ENCODE measurements at places on chromosomes 7 and 10.

DNA sequence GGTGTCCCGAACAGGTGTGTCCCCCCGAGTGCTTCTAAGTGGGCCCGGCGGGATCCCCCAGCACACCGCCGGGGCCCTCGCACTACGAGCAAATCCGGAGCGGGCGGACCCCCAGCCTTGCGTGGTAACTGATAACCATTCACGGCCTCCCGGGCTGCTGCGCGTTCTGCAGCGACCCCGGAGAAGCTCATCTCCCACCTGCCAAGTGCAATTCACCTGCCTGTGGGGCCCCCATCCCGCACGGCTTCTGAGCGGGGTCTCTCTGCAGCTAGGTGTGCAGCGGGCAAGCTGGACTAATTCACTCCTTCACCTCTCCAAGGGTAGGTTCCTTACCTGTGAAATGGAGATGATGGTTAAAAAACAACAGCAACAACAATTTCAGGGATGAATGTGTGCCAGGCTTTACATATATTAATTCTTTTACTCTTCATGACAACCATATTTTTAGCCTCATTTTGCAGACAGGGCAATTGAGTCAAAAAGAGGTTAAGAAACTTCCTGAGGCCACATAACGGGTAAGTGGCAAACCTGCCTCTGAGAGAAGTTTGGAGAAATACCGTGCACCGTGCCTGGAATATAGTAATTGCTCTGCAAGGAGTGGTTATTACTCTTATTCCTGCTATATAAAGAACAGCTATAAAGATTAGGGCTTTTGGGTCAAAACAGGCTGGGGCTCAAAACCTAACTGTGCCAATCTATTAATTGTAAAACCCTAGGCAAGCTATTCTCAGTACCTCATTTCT, 652 bp upstream of the PODXL start:
- no peak for DNase-seq

- no peak for DNase-seq
Observed at GRCh38 chr7:93142127-93142526, 6.1 kb downstream of the SAMD9L start.

- no peak for DNase-seq
Observed at GRCh38 chr10:125201108-125201524, 40.8 kb upstream of the CTBP2 start.

- DNase-seq = no peak
Observed at GRCh38 chr10:8043569-8044306, 10.8 kb upstream of the GATA3 start.

DNA sequence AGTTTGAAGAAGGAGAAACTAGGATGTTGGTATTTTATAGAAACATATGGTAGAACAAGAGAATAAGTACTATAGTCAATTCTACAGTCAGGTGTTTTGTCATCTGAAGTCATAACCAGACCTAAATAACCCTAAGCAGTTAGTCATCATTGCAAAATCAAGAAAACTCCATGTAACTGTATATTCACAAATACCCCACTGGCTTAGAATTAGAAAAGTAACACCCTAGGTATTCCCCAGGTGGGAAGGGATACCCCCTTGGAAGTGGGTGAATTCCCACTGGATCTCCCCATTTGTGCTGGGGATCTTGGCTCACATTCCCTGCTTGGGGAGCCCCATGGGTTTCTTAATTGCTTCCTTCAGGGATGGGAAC, 45.9 kb upstream of the ITGB8 start:
- DNase-seq = no peak

DNA sequence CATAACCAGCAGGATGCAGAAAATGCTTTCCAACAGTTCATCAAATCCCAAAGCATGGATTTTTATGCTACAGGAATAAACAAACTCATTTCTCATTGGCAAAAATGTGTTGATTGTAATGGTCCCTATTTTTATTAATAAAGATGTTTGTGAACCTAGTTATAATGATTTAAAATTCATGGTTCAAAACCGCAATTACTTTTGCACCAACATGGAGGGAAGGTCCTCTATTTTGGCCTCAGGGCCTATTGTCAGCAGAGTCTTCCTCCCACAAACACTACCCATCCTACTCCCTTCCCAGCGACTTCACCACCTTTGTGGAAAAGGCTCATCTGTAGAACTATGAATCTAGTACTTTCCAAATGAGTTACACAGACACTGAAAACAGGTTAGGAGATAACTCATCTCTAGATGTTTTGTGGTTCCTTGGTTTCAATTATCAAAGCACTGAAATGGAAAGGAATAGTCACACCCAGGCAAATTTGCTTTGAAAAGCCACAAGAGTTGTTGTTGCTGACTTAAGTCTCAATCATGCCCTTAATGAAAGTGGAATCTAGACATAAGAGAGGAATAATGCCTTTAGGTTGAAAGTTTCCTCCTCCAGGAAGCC, 59.4 kb upstream of the FRMD4A start:
- DNase-seq = no peak

DNA sequence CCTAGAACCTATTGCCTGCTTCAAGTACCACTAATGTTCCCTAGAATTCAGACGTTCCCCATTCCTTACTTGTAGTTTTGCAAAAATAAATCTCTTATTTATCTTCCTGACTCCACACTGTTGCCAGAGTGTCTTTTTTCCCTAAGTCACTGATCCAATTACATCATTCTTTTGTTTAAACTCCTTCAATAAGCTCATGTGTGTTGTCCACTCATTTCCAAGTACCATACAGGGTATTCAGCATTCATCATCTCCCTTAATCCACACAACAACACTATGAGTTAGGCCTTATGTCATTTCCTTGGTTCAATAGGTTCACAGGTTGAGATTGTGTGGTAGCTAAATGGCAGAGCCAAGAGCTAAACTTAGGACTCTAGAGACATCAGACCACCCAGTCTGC, 119.9 kb upstream of the RHOBTB1 start:
- DNase-seq = no peak

DNA sequence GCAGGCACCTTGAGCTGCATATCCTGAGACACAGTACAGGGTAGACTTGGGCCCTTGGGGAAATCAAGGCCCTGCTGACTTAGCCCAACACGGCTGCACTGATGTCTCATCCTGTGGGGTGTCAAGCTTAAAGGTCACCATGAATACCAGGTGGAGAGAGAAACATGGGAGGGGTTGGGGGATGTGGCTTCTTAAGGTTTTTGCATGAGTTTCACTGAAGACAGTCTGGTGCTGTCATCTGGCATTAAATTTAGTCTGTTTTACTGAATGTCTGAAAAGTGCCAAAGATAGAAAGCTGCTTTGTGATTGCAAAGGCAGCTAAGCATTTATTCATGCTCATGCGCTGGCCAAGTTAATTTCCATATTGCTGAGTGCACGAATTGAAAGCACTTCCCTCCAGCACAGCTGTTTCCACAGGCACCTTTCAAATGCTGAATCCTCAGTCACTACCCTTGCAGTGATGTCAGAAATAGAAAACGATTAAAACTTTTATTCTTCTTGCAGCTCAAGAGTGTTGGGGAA, 102.1 kb downstream of the OSBPL3 start:
- DNase-seq = no peak

- DNase-seq = no peak
Observed at GRCh38 chr7:121082400-121083101, 94.0 kb downstream of the CPED1 start.

DNA sequence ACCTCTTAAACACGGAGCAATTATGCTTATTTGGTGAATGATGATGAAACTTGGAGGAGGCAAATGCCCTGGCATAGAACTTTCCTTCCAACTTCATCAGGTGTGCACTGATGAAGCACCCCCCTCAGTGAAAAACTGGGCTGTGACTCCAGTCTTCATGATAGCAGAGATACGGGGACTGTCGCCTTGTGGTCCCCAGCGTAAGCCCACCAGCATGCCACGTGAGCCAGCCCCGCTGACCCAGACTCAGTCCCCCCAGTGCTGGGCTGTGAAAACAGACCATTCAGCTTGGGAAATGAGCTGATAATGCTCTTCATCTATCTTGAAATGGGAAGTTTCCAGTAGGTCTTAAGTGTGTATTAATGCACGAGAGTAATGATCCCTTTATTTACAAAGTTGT, 177.0 kb downstream of the SNX10 start:
- DNase-seq = no peak

- DNase-seq = no peak
Observed at GRCh38 chr10:113616244-113617074, 47.4 kb downstream of the NRAP start.

DNA sequence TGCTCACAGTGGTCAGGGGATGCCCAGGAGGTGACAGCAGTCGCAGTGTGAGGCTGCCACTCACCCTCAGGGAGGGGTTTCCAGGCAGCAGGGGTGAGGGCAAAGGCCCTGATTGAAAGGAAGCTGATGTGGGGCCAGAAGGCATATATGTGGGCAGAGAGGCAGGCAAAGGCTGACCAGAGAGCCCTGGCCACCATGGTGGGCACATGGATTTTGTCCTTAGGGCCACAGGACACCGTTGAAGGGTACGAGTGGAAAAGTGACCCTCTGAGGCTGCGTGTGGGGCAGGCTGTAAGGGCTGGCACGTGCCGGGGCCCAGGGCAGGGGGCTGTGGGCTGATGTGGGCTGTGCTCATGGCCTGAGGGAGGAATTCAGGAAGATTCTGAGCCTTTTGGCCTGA, 57.5 kb upstream of the ZNF32 start:
- no peak for DNase-seq

- no peak for DNase-seq
Observed at GRCh38 chr7:141949451-141949850, 2.7 kb upstream of the CLEC5A start.

DNA sequence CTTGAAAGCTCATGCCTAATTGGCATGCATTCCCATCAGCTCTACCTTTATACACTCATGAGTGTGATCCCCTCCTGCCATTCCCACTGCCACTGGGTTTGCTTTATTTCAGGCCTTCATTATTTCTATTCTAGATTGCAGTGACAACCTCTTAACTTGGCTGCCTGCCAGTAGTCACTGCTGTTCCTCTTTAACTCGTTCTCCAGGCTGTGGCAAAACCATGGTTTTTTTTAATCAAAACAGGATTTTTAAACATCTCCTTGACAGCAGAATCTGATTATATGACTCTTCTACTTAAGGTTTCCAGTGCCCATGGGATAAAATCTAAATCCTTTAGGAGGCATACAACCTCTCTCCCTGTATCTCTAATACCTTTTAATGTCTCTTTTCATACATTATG, 223.7 kb upstream of the PCDH15 start:
- no peak for DNase-seq

DNA sequence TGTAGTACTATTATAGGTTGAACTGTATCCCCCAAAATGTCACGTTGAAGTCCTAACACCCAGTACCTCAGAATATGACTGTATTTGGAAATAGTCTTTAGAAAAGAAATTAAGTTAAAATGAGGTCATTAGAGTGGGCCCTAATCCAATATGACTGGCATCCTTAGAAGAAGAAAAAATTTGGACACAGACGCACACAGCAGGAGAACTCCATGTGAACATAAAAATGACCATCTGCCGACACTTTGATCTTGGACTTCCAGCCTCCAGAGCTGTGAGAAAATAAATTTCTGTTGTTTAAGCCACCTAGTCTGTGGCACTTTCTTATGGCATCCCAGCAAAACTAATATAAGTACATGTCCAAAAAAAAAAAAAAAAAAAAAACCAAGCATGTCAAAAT, 225.8 kb downstream of the PARD3 start:
- DNase-seq = no peak

- DNase-seq = no peak
Observed at GRCh38 chr7:92614660-92615174, 24.5 kb upstream of the FAM133B start.

- no peak for DNase-seq
Observed at GRCh38 chr10:49230004-49230403, 41.8 kb upstream of the TMEM273 start.

- no peak for DNase-seq
Observed at GRCh38 chr7:85833066-85833465, 646.2 kb upstream of the SEMA3D start.

- DNase-seq = no peak
Observed at GRCh38 chr10:69491611-69492010, 40.3 kb downstream of the TSPAN15 start.

- DNase-seq = no peak
Observed at GRCh38 chr10:78437407-78437768, 403.7 kb downstream of the RPS24 start.

DNA sequence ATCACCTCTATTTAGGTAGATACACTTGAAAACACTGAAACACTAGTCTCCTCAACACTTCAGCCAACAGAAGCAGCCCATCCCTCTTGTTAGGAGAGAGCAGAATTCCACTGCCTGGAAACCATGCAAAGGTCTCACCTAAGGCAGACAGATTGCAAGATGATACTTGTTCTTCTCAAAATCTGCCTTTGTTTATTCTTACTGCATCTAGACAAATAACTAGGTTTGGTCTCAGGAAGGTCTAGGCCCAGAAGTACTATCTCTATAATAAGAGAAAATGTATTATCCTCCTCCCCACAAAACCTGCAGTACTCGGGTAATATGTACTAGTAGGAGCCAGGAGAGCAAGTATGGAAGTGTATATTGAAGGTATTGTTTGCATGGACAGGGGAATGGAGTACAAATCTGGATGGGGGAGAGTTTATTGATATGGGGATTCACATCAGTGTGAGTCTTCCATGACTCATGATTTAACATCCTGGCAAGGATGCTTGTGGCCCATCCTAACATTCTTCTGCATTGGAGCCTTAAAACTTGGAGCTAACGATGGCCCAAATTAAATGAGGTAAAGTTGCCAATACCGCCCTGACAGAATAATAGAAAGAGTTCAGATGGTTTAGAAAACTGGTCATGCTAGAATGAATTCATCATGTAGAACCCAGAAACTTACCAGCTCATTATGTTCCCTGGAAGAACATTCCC, 109.2 kb downstream of the EPC1 start:
- DNase-seq = no peak

- DNase-seq = no peak
Observed at GRCh38 chr10:118927321-118927720, 102.2 kb upstream of the NANOS1 start.

- DNase-seq = no peak
Observed at GRCh38 chr7:130479716-130480400, 12.0 kb upstream of the MEST start.

- DNase-seq = no peak
Observed at GRCh38 chr10:98262571-98262970, 5.4 kb downstream of the LOXL4 start.

GRCh38 chr7:33485747-33486493, 356.6 kb downstream of the BBS9 start:
- DNase-seq = no peak

- no peak for DNase-seq
Observed at GRCh38 chr7:92669616-92670165, 79.5 kb upstream of the FAM133B start.

GRCh38 chr10:123009105-123009820, 457 bp downstream of the ACADSB start:
- no peak for DNase-seq

- no peak for DNase-seq
Observed at GRCh38 chr7:89837515-89837914, 316.8 kb upstream of the STEAP1 start.

GRCh38 chr7:81298951-81299666, 380.3 kb upstream of the SEMA3C start:
- DNase-seq = no peak

GRCh38 chr7:127904670-127904985, 126.6 kb downstream of the LRRC4 start:
- DNase-seq = no peak

GRCh38 chr7:150850273-150850672, 2.0 kb upstream of the AOC1 start:
- DNase-seq = no peak

DNA sequence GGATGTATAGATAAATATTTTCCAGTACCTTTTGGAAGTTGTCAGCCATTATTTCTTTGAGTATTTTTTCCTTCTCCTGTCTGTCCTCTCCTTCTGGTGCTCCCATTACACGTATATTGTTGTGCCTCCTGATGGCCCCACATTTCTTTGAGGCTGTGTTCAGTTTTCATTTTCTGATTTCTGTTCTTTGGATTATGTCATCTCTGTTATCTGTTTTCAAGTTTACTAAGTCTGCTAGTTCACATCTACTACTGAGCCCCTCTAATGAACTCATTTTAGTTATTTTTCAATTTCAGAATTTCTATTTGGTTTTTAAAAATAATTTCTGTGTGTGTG, 16.3 kb downstream of the RBM33 start:
- DNase-seq = no peak
